ENCODE measurements at places on chromosomes 4 and X. TPM values are rescaled to one million over a fixed set of nuclear protein-coding genes. Genes with fewer than 3 reads are reported as not detected.

The FMR1 gene
- 36.5 TPM for total RNA-seq

The SMPX gene
- total RNA-seq = not detected

GRCh38 chr4:8113611-8114377, 44.8 kb downstream of the ABLIM2 start:
- peaks cover 7% of the 10 kb centered on the region for H3K4me1 ChIP-seq
- H3K36me3 ChIP-seq = no peaks in the 10 kb centered on the region
- H3K27me3 ChIP-seq = no peaks in the 10 kb centered on the region
- H3K27ac ChIP-seq = no peak overlapping the region
- H3K4me3 ChIP-seq = no peak overlapping the region
- DNase-seq = no peak

GRCh38 chrX:70444326-70444945, at the start of gene DLG3:
Gene DLG3 (plus strand): TSS chrX:70444835. CDS start chrX:70445202, 367 bp downstream.
- peak; percentile 15 for DNase-seq
- H3K36me3 ChIP-seq = no peaks in the 10 kb centered on the region
- peaks cover 6% of the 10 kb centered on the region for H3K4me1 ChIP-seq
- no peak within 1 kb of the TSS for H3K27ac ChIP-seq
- H3K4me3 ChIP-seq = peak within 1 kb of the TSS; percentile 37

DNA sequence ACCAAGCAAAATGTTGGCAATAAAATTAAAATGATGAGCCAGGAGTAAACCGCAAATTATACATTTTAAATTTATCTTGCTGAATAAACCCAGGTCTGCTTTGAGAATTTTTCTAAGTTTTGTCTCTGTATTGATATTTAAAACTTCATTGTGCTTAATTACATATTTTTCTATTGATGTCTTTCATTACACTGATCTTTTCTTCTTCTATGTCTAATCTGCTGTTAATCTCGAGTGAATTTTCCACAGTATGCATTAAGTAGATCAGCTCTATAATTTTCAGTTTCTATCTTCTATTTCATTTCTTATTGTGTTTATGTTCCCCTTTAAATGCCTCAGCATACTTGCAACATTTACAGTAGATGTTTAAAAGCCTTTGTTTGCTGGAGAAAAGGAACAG, 918.7 kb downstream of the FAT4 start:
- no peak for DNase-seq
- no peak overlapping the region for H3K27ac ChIP-seq
- no peaks in the 10 kb centered on the region for H3K27me3 ChIP-seq
- no peaks in the 10 kb centered on the region for H3K36me3 ChIP-seq
- H3K4me1 ChIP-seq = no peaks in the 10 kb centered on the region

DNA sequence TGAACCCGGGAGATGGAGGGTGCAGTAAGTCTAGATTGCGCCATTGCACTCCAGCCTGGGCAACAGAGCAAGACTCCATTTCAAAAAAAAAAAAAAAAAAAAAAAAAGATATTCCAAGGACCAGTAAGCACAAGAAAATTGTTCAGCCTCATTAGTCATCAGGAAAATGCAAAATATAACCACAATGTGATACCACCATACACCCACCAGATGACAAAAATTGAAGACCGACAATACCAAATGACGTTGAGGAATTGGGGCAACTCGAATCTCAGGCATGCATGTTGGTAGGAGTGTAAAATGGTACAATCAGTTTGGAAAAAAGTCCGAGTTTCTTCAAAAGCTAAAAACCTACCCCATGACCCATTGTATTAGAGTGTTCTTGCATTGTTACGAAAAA, 130.2 kb upstream of the FAM9B start:
- no peaks in the 10 kb centered on the region for H3K27me3 ChIP-seq
- peaks cover 22% of the 10 kb centered on the region for H3K4me1 ChIP-seq
- H3K4me3 ChIP-seq = no peak overlapping the region
- no peak for DNase-seq
- no peak overlapping the region for H3K27ac ChIP-seq
- peaks cover 15% of the 10 kb centered on the region for H3K36me3 ChIP-seq

DNA sequence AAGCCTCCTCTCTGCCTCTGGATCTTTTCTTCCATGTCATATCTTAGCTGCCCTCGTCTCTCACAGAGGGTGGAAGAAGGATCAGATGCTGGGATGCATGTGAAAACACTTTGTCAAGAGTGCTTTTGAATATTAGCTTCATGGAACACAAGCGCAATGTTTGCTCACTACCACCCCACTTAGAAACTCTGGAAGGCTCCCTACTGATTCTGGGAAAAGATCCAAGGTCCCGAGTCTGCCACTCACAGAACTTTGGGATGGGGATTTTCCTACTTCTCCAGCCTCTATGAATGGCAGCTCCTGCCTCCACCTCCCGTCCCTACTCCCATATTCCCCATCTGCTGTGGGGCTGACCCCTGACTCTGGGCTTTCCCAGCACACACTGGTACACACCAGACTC, 40.2 kb upstream of the CRMP1 start:
- H3K36me3 ChIP-seq = no peaks in the 10 kb centered on the region
- H3K27me3 ChIP-seq = peaks cover 17% of the 10 kb centered on the region
- H3K4me3 ChIP-seq = no peak overlapping the region

DNA sequence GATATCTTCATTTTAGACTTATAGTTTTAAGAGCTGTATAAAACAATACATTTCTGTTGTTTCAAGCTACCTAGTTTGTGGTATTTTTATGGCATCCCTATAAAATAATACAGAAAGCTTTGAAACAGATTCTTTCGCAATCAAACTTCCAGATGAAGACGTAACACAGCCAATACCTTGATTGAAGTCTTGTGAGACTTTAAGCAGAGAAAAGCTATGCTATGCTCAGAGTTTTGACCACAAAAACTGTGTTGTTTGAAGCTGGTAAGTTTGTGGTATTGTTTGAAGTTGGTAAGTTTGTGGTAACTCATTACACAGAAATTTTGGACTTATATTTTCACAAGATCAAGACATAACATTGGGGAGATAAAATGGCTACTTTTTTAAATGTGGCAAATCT, 201.8 kb upstream of the UGT8 start:
- H3K36me3 ChIP-seq = no peaks in the 10 kb centered on the region
- no peak overlapping the region for H3K27ac ChIP-seq
- peaks cover 19% of the 10 kb centered on the region for H3K4me1 ChIP-seq
- no peaks in the 10 kb centered on the region for H3K27me3 ChIP-seq
- no peak for DNase-seq

The SPATA18 gene
- total RNA-seq = not detected

The PAK3 gene
- total RNA-seq = not detected

The ZXDA gene
- total RNA-seq = 3.7 TPM
